ENCODE measurements at places on chromosomes 13 and 19. TPM values are rescaled to one million over a fixed set of nuclear protein-coding genes. Genes with fewer than 3 reads are reported as not detected.

CLIP3 gene
- 3.3 TPM for total RNA-seq

VSTM2B gene
- not detected for total RNA-seq

LYPD3 gene
- not detected for total RNA-seq

NLRP5 gene
- not detected for total RNA-seq

NCAN gene
- total RNA-seq = not detected

PRKCG gene
- total RNA-seq = 0.06 TPM

FCGBP gene
- 16.4 TPM for total RNA-seq

CCL25 gene
- not detected for total RNA-seq

ZNF574 gene
- 31.5 TPM for total RNA-seq

ZIC5 gene
- 1.2 TPM for total RNA-seq

RNF17 gene
- not detected for total RNA-seq

TNFSF9 gene
- total RNA-seq = not detected

COL5A3 gene
- not detected for total RNA-seq

ACTMAP gene
- 5.4 TPM for total RNA-seq

TMEM59L gene
- total RNA-seq = 0.20 TPM

All from SJCRH30 (cell line).